Activated T-cell treated with anti-CD3 and anti-CD28 coated beads for 4 hours (primary cell): ENCODE measurements at places on chromosomes 4 and X.

DNA sequence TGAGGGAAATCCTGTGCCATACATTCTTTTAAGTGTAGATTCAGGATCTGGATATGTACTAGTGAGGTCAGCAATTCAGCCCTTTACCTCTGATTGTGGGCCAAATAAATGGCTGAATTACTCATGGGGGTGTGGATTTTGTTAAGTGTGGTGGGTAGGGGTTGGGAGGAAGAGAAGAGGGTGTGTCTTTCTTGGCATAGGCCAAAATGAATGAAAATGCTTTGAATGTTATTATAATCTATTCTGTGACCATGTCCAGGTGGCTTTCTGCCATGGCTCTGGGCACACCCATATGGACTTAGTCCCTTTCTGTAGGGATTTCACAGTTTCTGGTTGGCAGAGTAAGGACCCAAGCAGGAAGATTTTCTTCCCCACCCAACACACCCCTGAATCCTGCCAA lies 244.3 kb downstream of the CBR4 start:
- DNase-seq: no peak

GRCh38 chr4:20251031-20251795 lies 492 bp upstream of the SLIT2 start:
- DNase-seq: no peak

- no peak for DNase-seq
Observed at GRCh38 chr4:89712141-89712540, 124.8 kb downstream of the SNCA start.

DNA sequence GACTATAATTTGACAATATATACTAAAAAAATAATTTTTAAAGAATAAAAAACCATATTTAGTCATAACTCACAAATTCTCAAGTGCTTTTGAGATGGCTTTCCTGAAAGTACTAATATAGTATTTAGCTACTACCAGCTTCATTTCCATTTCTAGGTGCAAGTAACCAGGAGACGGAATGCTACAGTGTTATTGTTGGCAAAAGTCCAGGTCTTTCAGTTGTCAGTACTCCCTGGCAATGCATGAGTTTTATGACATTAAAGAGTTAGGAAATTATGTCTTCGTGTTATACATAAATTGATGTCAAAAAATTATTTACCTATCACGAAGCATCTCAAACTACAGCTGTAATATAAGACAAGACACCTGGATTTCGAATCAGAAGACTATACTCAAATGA lies 45.0 kb downstream of the TMEM47 start:
- no peak for DNase-seq

DNA sequence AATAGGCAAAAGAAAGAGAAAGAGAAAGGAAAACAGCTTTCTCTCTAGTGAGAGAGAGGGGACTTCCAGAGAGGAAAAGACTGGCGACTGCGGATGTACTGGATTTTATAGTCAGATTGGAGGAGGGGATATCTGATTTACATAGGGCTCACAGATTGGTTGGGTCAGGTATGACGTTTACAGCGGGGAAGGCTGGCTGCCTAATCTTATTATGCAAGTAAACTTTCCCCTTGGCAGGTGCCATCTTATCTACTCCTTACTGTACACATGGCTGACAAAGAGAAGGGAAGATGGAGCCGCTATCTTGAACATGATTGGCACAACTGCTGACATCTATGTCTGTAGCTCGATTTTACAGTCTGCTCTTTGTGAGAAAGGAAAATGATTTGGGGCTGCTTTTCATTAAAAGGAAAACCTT lies 25.4 kb downstream of the RBPJ start:
- no peak for DNase-seq

- no peak for DNase-seq
Observed at GRCh38 chrX:148298737-148299136, 201.7 kb upstream of the AFF2 start.

DNA sequence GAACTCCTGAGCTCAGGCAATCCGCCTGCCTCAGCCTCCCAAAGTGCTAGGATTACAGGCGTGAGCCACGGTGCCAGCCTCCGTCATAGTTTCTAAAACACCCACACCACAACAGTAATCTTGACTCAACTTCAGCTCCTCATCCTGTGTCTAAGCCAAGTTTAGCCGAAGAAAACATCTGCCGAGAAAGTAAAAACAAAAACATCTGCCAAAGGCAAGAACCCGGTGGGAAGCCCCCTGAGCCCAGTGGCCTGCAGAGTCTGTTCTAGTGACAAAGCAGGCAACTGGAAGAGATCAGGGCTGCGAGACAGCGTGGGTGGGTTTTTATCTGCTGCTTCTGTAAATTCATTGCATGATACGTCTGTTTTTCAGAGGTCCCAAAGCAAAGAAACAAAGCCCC lies 26.6 kb upstream of the CD99 start:
- DNase-seq: no peak

DNA sequence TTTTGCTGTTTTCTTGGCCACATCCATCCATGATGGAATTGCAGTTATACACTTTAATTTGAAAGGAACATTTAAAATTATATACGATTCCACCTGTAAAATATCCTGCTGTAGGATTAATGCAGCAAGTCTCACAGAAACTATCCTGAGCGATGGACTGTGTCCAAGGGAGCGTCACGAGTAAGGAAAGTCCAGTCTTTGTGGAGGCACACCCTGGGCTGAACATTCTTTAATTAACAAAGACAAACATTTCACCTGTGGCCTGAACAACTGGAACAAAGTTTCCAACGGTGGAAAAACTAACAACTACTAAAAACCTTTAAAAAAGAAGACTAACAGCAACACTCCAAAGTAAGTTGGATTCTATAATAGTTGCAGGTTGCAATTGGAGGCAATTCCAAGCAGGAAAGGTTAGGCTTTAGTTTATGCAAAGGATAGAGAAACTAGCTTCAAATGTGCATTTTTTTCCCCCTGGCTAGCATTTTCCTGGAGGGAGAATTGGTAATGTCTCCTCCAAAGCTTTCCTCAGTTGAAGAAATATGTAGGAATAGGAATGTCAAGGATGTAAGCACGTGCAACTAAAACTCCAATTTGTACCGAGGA lies 11.0 kb downstream of the EREG start:
- no peak for DNase-seq

DNA sequence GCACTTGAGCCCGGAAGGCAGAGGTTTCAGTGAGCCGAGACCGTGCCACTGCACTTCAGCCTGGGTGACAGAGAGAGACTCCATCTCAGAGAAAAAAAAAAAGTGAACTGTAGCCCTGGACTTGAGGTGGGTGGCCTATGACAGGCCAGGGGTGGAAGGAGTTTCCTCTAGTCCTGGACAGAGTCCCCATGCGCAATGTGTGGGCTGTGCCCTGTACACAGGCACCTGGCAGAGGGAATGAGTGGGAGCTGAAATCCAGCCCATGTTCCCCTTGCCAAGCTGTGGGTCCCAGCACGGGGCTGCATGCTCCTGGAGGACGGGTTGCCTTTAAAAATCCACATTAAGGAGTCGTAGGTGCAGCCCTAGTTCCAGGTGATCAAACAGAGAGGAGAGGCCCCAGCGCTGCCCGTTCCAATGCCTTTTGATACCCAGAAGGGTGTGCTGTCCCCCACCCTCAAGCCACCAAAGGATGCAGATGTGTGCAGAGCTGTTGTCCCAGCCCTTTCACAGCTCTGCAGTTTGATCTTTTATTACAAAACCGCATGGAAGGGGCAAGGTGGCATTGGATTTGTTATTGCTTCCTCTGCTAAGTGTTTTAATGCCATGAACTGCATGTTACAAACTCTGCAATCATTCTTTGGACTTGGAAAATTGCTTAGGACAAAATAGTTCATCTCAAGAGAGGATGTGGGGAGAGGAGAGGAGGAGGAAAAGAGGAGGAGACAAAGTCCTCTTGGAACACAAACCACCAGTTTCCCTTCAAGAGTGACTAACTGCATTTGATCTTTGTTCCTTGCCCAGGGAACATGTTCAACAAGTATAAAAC lies 38.0 kb upstream of the PDK3 start:
- no peak for DNase-seq

GRCh38 chrX:130896802-130897501 lies 6.1 kb downstream of the ENOX2 start:
- no peak for DNase-seq

DNA sequence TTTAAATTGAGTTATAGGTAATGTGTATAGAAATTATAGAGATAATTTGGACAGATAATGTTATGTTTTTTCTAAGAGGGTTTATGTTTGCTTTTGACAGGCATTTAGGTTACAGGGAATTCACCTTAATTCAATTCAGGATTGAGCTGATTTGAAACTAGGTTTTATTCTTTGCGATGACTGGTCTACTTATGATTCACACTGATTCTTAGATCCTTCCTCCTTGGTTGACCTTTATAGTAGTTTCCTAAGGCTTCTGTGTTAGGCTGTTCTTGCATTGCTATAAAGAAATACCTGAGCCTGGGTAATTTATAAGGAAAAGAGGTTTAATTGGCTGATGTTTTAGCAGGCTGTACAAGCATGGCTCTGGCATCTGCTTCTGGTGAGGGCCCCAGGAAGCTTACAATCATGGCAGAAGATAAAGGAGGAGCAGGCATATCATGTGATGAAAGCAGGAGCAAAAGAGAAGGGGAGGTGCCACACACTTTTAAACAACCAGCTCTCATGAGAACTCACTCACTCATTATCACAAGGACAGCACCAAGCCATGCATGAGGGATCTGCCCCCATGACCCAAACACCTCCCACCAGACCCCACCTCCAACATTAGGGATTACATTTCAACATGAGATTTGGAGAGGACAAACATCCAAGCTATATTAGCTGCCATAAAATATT lies 155.0 kb upstream of the SFRP2 start:
- DNase-seq: no peak

- no peak for DNase-seq
Observed at GRCh38 chrX:39258331-39258730, 457.1 kb downstream of the MID1IP1 start.

DNA sequence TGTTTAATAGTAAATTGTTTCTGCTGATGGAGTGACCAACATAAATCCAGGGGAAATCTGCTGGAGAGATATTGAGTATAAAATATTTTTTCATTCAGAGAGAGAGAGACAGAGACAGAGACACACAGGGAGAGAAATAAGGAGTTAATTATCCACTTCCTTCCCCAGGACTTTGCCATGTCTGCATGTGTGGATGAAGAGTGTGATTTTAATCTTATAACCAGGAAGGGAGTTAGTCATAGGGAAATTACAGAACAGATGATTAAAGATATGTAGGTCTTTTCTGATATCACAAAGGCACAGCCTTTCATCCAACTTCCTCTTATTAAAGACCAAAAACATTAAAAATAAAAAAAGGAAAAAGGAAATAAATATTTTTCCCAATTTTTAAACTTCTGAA lies 526.3 kb downstream of the SPRY1 start:
- DNase-seq: no peak

DNA sequence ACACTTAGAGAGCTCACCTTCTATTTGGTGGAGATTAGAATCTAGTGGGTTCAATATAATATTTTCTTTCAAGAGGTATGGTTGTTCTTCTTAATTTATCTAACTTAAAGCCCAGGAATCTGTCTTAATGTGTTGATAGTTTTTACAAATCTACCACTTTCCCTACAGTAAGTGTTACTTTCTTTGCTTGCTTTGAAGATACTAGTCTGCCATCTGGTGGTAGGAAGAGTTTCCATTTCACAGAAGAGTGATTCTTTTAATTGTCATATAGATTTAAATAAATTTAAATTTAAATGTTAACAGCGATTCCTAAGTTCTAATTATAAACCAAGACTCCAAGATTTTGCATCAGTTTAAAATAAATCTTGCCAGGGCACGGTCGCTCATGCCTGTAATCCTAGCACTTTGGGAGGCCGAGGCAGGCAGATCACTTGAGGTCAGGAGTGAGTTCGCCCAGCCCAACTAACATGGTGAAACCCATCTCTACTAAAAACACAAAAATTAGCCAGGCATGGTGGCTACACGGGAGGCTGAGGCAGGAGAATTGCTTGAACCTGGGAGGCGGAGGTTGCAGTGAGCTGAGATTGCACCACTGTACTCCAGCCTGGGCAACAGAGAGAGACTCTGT lies 43.5 kb downstream of the NUDT9 start:
- DNase-seq: no peak

DNA sequence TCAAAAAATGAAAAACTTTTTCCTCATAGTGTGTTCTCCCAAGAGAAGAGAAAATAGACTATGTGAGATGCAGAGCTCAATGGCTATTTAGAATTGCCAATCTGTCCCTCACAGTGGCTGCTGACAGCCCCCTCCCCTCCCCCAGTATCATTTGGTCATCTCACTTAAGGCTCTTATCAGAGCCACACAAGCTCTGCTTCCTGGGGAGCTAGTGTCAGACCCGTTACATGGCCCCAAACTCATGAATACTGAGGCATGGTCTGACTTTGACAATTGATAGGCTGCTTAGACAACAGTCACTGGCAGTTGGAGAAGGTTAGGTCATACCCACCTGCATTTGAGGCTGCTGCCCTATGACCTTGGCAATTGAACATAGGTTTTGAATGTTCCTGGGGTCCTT lies 15.3 kb downstream of the RNF150 start:
- DNase-seq: no peak

GRCh38 chrX:136063340-136064079 lies 78.3 kb downstream of the SLC9A6 start:
- DNase-seq: no peak

GRCh38 chr4:73619346-73619745 lies 890 bp downstream of the RASSF6 start:
- DNase-seq: no peak

DNA sequence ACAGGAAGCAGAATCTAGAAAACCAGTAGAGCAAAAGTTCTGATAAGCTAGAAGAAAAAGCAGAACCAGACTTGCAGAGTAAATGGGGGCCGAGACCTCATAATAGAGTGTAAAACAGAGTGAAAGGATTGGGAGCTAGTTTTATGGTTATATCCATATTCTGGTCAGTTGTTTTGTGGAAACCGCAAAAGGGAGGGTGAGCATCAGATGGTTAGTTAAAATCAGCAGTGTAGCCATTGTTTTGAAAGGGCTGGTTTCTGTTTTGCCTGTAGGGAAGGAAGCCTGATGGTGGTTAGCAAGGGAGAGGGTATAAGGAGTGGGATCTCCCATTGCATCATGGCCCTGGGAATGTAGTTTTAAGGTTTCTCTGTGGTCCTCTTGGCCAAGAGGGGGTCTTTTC lies 17.2 kb upstream of the CCNI start:
- no peak for DNase-seq

- DNase-seq: no peak
Observed at GRCh38 chrX:56099271-56099670, 132.9 kb upstream of the KLF8 start.
